ENCODE measurements at places on chromosomes 5 and 9.

DNA sequence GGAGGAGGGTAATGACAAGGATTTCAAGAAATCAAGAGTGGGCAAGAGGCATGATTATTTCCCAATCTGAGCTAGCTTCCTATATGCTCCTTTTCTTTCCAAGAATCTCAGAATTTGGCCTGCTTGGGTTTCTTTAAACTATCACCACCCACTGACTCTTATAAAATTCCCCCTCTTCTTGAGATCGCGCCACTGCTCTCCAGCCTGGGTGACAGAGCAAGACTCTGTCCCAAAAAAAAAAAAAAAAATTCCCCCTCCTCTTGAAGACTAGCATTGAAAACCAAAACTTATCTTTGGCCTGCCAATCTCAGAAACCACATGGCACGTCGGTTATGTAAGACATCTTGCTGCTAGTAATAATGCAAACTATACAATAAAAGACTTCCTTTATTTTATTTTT is 3.4 kb upstream of the DMXL1 start:
- DNase-seq, result no peak

GRCh38 chr5:131758520-131758900 is 38.3 kb downstream of the FNIP1 start:
- DNase-seq, result no peak

DNA sequence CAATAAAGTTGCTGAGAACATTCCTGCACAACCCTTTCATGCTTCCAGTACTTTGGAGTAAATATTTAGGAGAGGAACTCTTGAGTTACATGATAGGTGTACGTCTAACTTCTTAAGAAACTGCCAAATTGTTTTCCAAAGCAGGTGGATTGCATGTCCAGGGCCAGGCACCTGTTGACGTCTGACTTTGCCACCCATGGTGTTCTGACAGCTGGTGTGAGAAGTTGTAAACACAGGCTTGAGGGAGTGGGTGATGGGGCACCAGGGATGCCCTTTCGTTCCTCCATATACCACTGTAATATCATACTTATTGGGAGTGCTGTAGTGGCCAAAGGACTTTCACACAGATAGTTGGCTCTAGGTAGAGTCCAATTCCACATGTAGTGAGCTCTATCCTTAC is 352.1 kb downstream of the GADD45G start:
- no peak for DNase-seq

- DNase-seq, result no peak
Observed at GRCh38 chr5:53560028-53560427, 411 bp upstream of the NDUFS4 start.

GRCh38 chr5:72066705-72067107 is 40.6 kb upstream of the MAP1B start:
- DNase-seq, result no peak

DNA sequence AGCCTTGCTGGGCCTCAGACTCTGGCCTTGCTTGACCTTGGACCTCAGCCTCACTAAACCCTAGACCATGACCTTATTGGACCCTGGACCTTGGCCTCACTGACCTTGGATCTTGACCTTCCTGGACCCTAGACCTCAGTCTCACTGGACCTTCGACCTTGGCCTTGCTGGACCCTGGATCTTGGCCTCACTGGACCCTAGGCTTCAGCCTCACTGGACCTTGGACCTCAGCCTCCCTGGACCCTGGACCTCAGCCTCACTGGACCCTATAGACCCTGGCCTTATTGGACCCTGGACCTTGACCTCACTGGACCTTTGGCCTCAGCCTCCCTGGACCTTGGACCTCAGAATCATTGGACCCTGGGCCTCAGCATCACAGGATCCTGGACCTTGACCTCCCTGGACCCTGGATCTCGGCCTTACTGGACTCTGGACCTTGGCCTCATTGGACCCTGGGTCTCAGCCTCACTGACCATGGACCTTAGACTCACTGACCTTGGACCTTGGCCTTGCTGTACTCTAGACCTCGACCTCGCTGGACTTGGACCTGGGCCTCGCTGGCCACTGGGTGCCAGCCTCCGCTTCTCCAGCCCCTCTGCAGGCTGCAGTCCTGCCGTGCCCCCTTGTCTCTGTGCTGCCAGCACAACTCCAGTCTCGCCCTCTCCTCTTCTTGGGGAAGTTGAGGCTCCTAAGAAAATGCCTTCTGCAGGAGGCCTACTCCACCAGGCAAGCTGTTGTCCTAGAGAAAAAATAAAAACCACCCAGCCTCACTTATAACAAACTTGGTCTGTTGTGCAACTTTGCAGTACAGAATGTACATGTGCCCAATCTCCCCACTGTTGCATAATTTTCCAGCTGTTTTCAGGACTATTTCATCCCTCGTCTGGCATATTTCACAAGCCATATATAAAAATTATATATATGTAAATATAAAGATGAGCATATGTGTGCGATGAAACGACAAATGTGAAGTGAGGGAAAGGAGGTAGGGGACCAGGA is 11.0 kb upstream of the ADAMTS2 start:
- DNase-seq, result no peak

DNA sequence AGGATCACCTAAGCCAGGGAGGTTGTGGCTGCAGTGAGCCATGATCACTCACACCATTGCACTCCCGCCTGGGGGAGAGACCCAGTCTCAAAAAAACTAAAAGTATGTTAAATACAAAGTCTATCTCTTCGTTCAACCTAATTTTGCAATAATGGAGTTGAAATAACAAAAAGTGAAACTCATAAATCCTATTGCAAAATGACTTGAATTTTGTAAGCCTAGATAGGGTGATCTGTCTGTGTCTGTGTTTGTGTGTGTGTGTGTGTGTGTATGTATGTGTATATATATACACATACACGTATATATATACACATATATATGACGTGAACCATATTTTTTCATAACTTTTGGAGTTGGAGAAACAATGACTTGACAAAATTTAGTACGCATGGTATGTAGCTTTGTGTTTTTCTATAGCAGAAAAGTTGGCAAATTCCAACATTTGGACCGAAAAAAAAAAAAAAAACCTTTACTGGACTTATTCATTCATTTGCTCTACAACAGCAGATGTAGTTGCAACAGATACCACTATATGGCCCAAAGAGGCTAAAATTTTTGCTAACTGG is 76.9 kb upstream of the CDH6 start:
- no peak for DNase-seq

DNA sequence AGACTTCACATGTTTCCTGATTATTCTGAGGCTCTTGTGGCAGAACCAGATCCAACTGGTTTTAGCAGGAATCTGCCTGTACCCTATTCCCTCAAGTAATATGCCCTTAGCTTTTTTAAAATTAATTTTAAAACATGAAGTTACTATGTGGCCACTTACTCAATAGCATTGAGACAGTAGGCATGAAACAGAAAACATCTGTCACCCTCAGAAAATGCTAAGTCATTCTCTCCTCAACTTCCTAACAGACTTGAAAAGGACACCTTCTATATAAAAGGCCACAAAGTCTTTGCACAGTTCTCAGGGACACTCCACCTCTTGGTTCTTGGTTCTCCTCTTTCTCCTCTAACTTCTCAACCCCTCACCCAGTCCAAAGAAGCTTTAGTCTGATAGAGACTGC is 277.8 kb downstream of the RAB3C start:
- DNase-seq, result no peak

DNA sequence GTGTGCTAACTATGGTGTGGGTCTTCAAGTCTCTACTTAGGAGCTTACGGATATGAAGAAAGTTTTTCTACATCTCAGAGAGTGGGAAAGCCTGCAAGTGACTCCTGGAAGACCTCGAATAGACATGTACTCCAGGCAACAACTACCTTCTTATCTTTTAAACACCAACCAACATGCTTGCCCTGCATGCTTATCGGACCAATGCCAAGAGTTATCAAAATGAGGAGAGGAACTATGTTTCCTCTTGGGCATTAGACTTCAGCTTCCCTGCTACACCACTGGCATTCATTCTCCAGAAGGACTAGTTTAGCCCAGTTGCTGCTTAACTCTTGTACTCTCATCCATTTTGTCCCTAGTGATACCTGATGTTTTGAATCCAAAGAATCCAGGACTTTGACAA is 74.7 kb upstream of the MAN2A1 start:
- no peak for DNase-seq

Measured in nephron progenitor cell (in vitro differentiated cells).